ENCODE measurements at places on chromosomes 16 and 17. TPM values are rescaled to one million over a fixed set of nuclear protein-coding genes. Genes with fewer than 3 reads are reported as not detected.

DNA sequence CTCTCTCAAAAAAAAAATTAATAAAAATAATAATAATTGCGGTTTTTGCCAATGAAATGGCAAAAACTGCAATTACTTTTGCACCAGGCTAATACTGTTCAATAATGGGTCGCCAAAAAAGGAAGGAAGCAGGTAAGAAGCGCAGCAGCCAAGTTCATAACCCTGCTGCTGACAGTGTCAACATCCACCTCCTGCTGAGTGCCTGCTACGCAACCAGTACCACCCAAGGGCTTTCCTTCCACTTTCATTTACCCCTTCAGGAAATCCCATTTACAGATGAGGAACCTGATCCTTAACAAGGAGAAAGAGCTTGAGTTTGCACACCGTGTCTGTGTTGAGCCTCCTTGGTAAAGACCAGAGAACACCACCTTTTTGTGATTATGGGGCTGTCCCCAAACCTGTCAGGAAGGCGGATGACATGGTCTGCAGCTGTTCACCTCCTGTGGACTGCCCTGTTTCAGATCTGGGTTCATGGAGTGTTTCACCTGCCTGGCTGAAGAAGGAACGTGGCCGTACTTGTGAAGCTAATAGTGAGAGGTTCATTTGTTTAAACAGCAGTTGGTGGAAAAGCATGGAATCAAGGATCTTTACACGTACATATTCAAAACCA is 378.0 kb downstream of the SLC39A11 start:
- no peak for DNase-seq

DNA sequence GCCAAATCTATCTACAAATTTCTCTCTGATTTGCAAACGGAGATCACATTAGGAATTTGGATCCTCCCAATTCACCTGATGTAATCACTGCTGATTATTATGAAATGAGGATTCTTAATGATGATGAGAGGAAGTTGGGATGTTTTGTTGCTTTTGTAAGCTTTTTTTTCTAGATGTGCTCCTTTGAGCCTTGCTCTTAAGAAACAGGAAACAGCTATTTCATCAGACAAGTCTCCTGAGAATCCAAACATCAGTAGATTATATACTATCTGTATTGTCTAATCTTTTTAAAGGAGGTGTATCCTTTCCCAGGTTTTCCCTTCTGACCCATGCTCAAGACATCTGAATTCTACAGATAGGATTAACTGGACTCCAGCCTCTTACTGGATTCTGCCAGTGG is 73.3 kb downstream of the KIF2B start:
- no peak for DNase-seq

GRCh38 chr16:48734220-48734619 is 124.2 kb upstream of the N4BP1 start:
- no peak for DNase-seq

DNA sequence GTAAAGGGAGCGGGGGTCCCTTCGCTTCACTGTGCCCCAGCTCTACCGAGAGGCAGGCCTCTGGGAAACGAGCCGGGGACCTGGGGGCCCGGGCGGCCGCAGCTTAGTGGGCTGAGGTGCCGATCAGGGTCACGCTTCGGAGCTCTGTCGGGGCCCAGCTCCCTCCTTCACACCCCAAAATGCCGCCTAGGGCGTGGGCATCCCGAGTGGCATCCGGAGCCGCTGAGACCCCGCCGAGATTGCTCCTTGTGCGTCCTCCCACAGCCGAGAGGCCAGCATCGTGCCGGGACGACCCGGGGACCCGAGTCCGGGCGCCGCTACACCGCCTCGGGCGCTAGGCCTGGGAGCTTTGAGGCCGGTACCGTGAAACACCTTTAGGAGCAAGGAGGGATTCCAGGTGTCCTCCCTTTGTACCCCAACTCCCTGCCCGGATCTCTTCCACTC is 1.3 kb downstream of the SALL1 start:
- DNase-seq, result no peak

DNA sequence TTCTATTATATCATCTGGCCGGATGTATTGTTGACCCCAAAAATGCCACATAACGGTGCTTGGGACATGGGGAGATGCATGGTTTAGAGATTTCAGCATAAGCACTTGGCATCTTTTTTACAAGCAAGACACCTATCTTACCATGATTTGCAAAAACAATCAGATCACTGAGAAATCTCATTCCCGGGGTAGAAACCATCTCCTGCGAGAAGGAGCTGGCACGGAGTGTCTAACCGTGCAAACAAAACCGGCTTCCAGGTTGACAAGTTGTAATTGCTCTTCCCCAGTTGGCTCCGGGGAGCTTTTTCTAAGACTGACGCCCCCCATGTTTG is 1.0 kb downstream of the SLC16A6 start:
- no peak for DNase-seq

DNA sequence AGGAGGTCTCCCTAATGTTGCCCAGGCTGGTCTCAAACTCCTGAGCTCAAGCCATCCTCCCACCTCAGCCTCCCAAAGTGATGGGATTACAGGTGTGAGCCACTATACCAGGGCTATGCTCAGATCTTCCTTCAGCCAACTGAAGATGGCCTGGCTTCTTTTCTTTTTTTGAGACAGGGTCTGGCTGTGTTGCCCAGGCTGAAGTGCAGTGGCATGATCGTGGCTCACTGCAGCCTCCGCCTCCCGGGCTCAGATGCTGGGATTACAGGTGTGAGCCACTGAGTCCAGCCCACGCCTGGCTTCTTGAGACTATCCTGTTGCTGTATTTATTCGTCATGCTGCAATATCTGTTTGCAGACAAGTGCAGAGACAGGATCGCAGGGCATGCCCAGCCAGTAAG is 4.1 kb downstream of the SLC25A19 start:
- no peak for DNase-seq

The CHD9NB gene
- 1.9 TPM for total RNA-seq

The ZFP3 gene
- total RNA-seq, result 2.4 TPM
